Chondrocyte (in vitro differentiated cells): ENCODE measurements at places on chromosomes 5 and 9. TPM values are rescaled to one million over a fixed set of nuclear protein-coding genes. Genes with fewer than 3 reads are reported as not detected.

SPACA9 gene
- 3.3 to 5.4 TPM (median 3.7 TPM) in 3 replicates for total RNA-seq

DNM1 gene
- total RNA-seq, result 87.0 to 127 TPM (median 91.9 TPM) in 3 replicates

OGN gene
- total RNA-seq, result 27.4 to 72.6 TPM (median 30.3 TPM) in 3 replicates

NMUR2 gene
- not detected in 3 replicates for total RNA-seq

GMCL2 gene
- total RNA-seq, result not detected in 3 replicates

FAM153A gene
- 0.17 to 0.69 TPM in 2 of 3 replicates, not detected in the other for total RNA-seq

OR4F3 gene
- total RNA-seq, result not detected in 3 replicates

CAVIN4 gene
- total RNA-seq, result 0.46 to 0.87 TPM (median 0.62 TPM) in 3 replicates

SPATA31A3 gene
- total RNA-seq, result not detected in 3 replicates

RARS1 gene
- total RNA-seq, result 95.3 to 125 TPM (median 98.6 TPM) in 3 replicates

MLANA gene
- not detected in 3 replicates for total RNA-seq

KIAA0825 gene
- total RNA-seq, result 3.4 to 8.0 TPM (median 4.1 TPM) in 3 replicates
